Mesothelial cell of epicardium (in vitro differentiated cells): ENCODE measurements at places on chromosomes 4 and X.

DNA sequence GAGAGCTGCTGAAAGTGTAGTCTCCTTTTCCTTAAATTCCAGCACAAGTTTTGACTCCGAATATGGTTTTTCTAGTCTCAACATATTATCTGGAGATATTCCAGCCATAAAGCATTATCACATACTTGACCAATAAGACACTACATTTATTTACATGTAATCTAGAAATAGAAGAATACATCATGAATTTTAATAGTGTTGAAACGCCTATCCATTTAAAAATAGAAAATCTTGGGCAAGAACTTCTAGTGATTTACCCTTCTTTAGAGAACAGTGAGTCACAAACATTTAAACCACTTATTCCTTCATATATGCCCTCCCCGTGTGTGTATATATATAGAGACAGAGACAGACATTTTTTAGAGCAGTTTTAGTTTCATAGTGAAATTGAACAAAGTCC is 161.5 kb downstream of the SOWAHB start:
- DNase-seq, result no peak

DNA sequence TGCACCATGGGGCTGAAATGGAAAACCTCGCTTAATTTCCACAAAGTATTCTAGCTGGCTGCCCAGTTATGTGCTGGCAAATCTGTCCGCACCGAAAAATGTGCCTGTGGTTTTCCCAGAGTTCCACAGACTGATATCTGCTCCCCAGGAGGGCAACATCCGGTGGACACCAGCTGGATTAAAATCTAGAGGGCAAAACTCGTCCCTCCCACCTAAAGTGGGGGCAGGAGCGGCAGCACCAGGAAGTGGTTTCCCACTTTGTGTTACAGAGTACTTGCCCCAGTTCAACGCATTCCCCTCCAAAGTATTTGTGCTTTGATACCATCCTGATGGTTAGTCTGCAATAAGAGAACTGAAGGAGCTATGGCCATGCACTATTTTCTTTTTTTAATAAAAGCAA is 187.6 kb downstream of the TSPAN5 start:
- DNase-seq, result no peak

DNA sequence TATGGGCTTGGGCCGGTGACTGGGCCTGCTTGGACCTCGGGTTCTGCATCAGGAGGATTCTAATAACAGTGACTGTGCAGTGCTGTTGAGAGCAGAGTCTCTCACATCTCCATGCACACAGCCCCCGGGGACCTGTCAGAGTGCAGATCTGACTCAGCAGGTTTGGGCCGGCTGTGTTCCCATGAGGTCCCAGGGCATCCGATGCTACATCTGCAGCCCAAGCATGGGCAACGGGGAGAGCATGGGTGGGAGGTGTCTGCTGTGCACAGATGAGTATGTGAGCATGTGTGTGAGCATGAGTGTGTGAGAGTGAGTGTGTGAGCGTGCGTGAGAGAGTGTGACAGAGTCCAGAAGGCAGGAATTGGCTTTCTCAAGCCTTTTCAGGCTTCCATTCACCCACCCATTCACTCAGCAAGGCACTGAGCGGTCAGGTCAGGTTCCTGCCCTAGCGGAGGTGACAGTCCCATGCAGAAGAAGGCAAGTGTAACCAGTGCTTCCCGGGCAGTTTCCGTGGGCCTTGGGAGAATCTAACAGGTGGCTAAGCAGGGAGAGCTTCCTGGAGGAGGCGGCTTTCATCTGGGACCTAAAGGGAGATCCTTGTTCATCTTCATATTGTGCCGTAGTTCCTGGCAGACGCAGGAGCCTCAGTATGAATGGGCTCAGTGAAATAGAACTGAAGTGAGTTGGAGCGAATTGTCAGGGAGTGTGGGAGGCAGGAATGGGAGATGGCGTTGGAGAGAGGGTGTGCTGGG is 62.6 kb downstream of the SORCS2 start:
- no peak for DNase-seq

- no peak for DNase-seq
Measured at GRCh38 chr4:8540072-8540471, 40.1 kb upstream of the GPR78 start.

DNA sequence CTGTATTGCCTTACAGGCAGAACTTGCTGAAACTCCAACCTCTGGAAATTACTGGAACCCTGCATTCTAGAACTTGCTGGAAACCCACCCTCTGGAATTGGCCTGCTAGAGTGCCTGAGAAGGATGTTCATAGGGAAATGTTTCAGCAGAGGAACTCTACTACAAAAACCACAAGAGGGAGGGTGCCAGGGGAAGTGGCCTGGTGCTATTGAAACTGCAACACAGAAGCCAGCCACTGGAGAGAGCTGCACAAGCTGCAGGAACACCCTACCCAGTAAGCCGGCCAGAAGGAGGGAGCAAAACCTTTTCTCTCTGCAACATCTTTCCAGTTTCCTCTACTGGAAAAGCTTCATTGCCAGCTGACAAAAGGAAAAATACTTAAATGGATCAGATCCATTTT is 2.5 kb upstream of the BRWD3 start:
- no peak for DNase-seq

GRCh38 chrX:4547213-4547836 is 833.9 kb upstream of the PRKX start:
- DNase-seq, result no peak

GRCh38 chrX:39487166-39487968 is 610.4 kb downstream of the BCOR start:
- no peak for DNase-seq

DNA sequence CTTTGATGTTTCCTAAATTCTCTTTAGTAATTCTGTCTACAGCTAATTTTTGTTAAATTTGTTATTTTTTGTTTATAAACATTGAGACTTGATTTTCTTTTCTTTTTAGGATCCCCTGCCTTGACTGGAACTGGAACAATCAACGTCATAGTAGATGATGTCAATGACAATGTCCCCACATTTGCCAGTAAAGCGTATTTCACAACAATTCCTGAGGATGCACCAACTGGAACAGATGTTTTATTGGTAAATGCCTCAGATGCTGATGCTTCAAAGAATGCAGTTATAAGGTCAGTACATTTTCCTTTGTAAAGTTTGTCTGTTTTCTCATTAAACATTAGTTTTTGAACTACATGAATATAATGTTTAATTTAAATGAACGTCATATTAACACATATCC is 119.4 kb downstream of the FAT4 start:
- no peak for DNase-seq

- DNase-seq, result no peak
Measured at GRCh38 chr4:188903986-188904385, 764.7 kb downstream of the TRIML1 start.

DNA sequence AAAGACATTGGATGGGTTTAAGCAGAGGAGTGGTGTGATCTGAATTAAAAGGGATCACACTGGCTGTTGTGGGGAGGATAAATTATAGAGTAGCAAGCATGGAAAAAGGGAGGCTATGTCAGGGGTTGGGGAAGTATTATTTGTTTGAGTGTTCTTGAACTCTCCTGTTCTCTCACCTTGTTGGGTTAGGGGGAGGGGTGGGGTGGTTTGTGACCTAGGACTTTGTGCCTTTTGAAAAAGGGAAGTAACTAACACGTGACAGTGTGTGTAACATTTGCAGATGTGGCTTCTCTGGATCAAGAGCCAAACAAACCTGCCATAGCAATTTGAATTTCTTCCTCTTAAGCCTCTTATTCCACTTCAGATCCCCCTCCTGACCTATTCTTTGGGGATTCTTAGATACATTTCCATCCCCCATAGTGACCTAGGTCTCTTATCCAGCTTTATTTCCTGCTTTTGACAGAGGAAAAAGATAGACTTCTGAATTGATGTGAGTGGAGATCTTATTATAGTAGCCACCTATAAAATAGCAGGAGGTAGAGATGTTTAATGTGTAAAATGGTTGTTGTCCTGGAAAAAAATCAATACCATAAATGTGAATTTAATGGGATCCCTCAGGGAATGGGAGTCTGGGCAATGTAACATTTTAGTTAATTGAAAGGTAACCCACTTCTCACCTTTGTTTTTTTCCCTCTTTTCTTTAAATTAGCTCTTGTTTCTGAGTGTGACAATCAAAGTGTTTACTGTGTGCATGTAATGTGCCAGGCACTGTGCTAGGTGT is 120.4 kb downstream of the CT47B1 start:
- DNase-seq, result no peak

DNA sequence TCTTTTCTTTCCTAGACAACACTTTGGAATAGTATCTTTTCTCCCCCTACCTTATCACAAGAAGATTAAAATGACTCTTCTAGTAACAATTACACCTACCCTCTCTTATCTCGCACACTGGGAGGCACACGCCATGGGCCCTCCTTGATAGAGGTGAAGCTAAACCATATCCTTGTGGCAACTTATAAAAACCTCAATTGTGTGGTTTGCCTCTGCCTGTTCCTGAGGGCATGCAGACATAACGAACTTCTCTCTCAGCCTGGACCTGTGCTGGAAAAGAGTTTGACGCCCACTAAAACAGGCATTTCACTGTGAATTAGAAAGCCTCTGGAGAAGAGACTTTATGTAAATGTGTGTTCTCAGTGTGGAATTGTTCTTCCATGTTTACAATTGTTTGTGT is 141.2 kb downstream of the NDST3 start:
- no peak for DNase-seq

DNA sequence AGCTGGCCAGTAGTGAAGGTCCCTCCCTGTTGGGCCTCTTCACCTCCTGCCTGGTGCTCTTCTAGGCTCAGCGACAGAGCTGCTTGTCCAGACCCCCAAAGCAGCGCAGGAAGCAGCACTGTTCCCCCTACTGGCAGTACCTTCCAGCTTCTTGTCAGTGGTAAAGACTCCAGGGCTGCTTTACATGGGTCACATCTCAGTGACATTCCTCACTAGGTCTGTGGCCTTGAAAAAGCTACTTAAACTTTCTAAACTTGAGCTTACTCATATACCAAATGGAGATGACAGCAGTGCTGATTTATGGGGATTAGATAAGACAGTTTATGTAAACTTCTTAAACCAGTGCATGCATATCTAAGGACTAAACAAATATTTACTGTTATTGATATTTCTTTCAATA is 117.3 kb downstream of the FAT4 start:
- DNase-seq, result no peak

GRCh38 chr4:38782452-38783108 is at the start of gene TLR10:
TLR10 (minus strand) TSS chr4:38782990; CDS start chr4:38775590, 7,400 bp downstream.
- no peak for DNase-seq

DNA sequence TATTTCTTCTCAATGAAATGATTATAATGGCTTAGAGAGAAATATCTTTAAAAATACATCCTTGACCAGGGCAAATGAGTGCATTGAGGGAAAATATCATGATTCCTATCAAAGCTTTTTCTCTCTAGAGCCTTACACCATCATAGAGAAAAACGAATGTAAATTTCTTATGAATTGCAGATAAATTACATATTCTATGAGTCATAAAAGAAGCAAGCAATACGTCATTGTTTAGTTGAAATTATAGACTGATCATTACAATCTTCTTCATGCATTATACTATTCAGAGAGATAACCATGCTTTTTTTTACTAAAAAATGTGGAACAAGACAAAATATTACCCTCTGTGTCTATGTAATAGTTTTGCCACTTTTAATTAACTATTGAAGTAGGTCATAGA is 100.9 kb upstream of the RXFP1 start:
- no peak for DNase-seq

DNA sequence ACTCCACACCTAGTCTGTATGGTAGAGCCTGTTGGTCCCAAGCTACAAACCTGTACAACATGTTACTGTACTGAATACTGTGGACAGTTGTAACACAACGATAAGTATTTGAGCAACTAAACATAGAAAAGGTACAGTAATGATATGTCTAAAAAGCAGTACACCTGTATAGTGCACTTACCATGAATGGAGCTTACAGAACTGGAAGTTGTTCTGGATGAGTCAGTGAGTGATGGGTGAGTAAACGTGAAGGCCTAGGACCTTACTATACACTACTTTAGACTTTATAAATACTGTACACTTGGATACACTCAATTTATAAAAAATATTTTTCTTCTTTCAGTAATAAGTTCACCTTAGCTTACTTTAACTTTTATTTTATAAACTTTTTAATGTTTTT is 104.0 kb downstream of the TMA16 start:
- no peak for DNase-seq

GRCh38 chr4:3192827-3193226 is 56.1 kb upstream of the MSANTD1 start:
- no peak for DNase-seq

GRCh38 chrX:29143756-29144155 is 556.5 kb downstream of the IL1RAPL1 start:
- DNase-seq, result no peak

DNA sequence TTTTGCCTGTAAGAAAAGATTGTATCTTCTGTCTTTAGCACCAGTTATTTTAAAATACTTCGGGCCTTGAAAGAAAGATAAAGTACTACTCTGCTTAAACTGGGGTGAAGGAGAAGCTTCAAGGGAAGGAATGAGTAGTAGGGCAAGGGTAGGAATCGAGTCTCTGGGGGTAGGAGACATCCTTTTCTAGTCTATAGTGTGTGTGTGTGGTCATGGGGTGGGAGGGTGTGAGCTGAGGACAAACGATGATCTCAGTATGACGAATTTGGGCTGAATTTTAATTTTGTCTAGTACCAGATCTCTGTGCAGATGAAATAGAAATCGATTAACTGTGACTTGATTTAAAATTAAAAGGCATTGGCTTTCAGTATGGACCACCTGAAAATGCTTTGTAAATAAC is 3.3 kb upstream of the MYOZ2 start:
- no peak for DNase-seq

DNA sequence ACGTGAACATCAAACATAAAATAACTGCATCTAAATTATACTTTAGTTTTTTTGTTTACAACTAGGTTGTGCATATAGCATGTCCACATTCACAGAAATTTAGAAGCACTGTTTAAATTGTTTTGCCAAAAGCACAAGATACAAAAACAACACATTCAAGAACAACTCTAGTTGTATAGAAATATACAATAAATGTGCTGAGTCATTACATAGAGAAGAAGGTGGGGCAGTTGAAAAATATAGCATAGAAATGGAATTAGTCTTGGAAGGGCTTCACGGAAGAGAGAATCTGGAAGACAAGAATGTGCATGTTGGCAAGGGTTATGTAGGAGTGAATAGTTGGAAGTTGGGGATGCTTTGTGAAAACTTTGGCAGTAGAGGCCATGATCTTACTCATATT is 239.0 kb upstream of the GLRA2 start:
- DNase-seq, result no peak

- no peak for DNase-seq
Measured at GRCh38 chr4:184647266-184648053, 1.8 kb downstream of the CASP3 start.

DNA sequence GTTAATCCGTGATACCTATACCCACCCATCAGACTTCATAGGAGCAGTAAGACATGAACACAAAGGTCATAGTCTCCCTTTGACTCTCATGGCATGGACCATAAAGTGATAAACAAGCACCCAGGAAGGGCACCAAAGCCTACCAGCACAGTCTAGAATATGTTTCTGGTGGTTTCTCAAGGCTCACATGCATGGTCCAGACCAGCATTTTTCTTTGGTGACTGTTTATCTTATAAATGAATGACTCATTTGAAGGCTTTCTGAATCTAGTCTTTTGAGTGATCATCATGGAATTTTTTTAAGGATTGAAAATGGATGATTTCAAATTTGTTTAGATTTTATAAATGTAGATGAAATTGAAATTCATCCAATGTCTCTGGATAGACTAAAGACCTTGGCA is 32.0 kb upstream of the AMELX start:
- DNase-seq, result no peak
